ENCODE measurements at places on chromosomes 6 and 20.

DNA sequence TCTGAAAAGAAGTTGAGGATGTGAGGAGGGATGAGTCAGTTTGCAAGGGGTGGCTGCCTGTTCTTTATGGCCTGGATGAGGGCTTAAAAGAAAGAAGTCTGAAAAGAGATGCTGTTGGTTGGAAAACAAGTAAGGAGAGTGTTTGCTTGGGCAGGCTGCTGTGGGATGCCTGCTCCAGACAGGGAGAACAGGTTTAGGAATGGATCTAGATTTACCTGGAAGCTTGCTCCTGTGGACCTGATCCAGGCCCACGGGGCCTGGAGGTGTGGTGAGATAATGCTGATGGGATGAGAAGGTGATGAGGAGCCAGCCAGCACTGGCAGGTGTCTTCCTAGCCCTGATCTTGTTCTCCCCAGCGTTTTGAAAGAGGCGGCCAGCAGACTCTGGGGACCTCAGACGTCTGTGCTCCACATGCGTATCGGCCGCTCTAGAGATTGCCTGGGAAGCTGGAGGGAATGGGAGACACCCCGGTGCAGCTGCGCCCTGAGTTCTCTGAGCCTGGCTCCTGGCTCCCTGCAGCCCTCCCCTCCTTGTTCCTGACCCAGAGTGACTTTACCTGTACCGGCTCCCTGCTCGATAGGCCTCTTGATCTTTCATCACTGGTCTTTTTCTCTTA lies 331.3 kb downstream of the ZFAND3 start:
- peaks cover 9% of the 10 kb centered on the region for H3K36me3 ChIP-seq
- DNase-seq, result no peak
- H3K4me3 ChIP-seq, result no peak overlapping the region

DNA sequence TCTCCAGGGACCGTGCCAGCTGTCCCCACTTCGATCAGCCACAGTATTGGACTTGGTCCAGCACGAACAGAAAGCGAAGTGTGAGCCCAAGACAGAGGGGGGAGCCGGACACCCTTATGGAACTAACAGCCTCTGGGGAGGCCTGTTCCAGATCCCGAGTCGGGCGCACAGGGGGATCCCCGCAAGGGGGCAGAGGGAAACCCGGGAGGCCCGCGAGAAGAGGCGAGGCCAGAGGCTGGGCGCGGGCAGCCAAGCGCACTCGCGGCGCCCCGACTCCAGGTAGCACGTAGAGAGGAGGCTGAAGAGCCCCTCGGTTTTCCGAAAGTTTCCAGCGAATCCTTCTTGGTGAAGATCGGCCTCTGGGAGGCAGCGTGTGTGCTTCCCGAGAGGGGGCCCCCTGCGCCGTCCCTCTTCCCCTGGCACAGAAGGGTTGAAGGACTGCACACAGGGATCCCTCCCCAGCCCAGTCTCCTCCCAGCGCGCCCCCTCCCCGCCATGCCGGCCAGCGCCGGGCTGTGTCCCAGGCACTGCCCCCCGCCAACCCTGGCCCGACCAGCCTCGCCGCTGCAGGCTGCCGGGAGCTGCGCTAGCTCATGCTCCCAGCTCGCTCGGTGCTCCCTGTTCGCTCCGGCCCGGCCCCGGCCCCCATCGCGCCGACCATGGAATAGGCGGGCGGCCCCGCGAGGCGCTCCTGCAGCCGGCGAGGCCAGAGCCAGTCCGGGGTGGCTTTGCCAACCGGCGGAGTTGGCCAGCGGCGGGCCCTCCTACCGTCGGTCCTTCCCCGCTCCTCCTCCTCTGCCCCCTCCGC lies 577 bp upstream of the SLC24A3 start:
- peak overlapping the region; percentile 42 for H3K4me3 ChIP-seq
- peaks cover 40% of the 10 kb centered on the region for H3K27me3 ChIP-seq
- H3K27ac ChIP-seq, result peak overlapping the region; percentile 42
- H3K36me3 ChIP-seq, result no peaks in the 10 kb centered on the region

- H3K4me3 ChIP-seq, result no peak overlapping the region
- no peaks in the 10 kb centered on the region for H3K4me1 ChIP-seq
- no peaks in the 10 kb centered on the region for H3K27me3 ChIP-seq
- no peaks in the 10 kb centered on the region for H3K36me3 ChIP-seq
- DNase-seq, result no peak
Measured at GRCh38 chr6:166616261-166617238, 10.5 kb downstream of the RPS6KA2 start.

DNA sequence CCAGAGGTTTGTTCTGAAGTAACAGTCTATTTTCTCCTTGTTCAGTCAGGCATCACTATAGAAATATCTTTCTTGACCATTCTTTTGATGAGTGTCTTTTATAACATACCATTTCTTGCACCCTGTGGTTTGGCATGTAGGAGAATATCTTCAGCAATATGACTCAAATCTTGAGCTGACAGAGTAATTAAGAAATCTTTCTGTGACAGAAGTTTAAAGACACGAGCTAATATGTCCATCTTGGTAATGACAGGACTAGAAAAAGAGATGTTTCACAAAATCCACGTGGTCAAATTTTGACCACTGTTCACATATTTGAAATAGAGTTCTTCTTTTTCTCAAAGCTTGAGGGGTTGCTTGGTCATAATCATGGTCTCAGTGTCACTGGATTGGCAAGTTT lies 149.9 kb downstream of the MYB start:
- H3K4me3 ChIP-seq, result no peak overlapping the region
- H3K4me1 ChIP-seq, result no peaks in the 10 kb centered on the region
- H3K27me3 ChIP-seq, result no peaks in the 10 kb centered on the region
- DNase-seq, result no peak

DNA sequence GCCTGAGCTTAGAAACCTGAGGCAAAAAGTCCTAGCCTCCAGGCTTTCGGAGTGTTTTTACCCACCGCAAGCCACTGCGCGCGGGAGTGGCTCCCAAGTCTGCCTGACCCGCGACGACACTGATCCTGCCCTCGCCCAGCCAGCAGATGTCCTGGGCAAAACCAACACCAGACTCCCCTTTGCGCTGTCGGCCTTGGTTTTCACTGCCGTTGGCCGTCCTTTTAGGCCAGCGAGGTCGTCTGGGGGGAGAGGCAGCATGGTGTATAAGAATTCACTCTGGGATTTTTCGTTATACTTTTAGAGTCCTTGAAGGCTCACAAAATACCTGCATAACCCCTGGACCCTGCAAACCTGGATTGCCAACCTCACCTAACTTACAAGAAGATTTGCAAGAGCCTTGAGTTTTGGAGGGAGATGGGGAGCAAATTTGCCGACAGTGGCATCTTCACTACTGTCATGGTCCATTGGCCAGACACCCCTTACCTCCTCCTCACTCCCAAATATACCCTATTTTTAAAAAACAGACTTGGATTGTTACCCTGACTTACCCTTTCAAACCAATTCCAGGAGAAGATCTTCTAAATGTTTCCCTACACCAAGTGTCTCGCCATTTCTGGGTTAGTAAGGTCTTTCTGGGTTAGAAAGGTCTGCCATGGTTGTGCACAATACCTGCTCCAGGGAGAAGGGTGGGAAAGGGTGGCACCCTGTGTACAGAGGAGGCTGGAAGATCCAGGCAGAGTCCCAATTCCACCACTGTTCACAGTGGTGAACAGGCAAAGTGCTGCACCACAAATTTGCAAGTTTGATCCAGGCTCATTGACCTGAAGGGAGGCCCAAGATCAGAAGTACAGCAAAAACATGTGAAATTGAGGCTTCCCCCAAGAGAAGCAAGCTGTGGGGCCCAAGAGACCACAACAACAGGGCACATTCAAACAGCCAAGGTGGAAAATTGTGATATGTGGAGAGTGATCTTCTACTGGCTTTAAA lies 4.4 kb downstream of the FOXA2 start:
- no peak overlapping the region for H3K27ac ChIP-seq
- peaks cover 11% of the 10 kb centered on the region for H3K36me3 ChIP-seq
- no peaks in the 10 kb centered on the region for H3K4me1 ChIP-seq
- no peak overlapping the region for H3K4me3 ChIP-seq
- no peak for DNase-seq

GRCh38 chr6:38982470-38982869 lies 66.1 kb upstream of the GLP1R start:
- no peaks in the 10 kb centered on the region for H3K36me3 ChIP-seq
- no peaks in the 10 kb centered on the region for H3K4me1 ChIP-seq

DNA sequence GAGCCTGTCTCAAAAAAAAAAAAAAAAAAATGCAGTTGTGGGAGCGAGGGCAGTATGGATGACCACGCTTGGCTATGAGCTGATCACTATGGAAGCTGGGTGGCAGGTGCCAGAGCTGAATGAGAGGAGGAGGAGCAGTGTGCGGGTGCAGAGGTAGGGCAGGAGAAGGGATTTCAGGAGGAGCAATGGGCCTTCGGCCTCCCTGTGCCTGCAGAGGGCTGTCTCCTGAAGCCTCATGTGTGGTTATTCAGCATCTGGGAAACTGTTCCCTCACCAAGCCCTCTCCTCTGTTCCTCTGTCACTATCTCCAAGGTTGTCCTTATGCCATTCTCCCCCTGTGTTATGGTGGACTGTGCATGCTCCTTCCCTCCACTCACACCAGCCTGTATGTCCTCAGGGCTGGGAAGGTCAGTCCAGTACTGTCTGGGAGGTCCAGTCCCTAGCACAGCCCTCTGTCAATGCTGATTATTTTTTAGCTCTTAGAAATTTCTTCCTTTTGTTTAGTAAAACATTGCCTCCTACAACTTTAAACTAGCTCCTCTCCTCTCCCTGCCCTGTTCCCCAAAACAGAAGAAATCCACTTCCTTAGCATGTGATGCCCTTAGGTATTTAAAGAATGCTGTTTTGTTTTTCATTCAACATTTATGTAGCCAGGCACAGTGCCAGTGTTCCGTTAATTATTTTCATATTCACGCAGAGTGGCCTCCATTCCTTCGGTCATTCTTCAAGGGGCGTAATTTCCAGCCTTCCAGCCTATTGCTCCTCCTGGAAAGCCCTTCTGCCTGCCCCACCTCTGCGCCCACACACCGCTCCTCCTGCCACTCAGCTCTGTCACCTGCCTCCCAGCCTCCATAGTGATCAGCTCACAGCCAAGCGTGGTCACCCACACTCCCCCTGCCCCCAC lies 48.9 kb downstream of the CNBD2 start:
- H3K27me3 ChIP-seq, result no peaks in the 10 kb centered on the region
- H3K4me1 ChIP-seq, result no peaks in the 10 kb centered on the region
- H3K4me3 ChIP-seq, result no peak overlapping the region
- H3K36me3 ChIP-seq, result no peaks in the 10 kb centered on the region

DNA sequence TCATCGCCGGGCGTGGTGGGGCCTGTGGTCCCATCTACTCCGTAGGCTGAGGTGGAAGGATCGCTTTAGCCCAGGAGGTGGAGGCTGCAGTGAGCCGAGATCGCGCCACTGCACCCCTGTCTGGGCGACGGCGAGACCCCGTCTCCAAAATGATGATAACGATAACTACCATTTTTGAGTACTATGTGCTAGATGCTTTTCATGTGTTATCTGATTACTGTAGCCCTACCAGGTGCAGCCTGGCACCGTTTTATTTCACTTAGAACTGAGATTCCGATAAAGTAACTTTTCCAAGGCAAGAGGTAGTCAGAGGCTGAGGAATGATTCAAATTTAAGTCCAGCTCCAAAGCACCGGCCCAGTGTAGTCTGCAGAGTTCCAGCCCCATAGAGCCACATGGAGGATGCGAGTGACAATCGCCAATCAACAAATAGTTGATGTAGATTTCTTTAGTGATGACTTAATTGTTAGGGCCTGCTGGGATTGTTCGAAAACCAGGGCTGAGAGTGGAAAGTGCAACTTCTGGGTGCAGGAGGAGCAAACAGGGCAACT lies 727 bp downstream of the ERMARD start:
- DNase-seq, result peak; percentile 27
- H3K36me3 ChIP-seq, result peaks cover 2% of the 10 kb centered on the region
- H3K27ac ChIP-seq, result peak overlapping the region; percentile 95
- H3K4me1 ChIP-seq, result peaks cover 6% of the 10 kb centered on the region
- H3K4me3 ChIP-seq, result peak overlapping the region; percentile 84

DNA sequence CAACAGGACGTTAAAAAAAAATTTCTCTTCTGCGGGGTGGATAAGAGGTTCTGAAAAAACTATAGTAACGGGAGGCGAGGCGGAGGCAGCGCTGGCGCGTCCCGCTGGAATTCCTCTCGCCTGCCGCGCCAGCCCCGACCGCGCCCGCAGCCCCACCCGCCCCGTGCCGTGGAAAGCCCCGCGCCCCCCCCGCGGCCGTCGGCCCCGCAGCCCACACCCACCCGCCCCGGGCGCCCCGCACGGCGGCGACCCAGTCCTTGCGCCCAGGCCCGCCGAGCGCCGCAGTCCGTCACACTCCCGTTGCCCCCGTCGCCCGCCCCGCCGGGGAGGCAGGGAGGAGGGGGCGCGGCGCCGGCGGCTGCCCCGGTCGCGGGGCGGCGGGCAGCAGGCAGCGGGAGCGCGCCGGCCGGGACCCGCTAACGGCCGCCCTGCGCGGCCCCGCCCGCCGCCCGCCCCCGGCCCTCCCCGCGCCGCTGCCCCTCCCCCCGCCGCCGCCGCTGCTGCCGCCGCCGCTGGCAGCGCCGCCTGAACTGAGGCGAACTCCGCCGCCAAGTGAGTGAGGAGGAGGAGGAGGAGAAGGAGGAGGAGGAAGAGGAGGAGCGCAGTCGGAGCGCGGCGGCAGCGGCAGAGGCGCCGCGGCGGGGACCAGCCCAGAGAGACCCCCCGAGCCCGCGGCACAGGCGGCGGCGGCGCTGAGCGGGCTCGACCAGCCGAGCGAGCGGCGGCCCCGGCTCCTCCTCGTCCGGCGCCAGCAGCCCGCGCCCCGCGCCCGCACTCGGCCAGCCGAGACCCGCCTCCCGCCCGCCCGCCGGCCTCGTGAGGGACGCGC lies at the start of gene QKI:
QKI (plus strand) TSS at position 602 of the 829 bp plus-strand sequence. CDS start 476 bp downstream, outside the sequence.
- H3K4me1 ChIP-seq, result no peaks in the 10 kb centered on the region
- DNase-seq, result peak; percentile 64
- peaks cover 48% of the 10 kb centered on the region for H3K27me3 ChIP-seq
- H3K36me3 ChIP-seq, result no peaks in the 10 kb centered on the region

DNA sequence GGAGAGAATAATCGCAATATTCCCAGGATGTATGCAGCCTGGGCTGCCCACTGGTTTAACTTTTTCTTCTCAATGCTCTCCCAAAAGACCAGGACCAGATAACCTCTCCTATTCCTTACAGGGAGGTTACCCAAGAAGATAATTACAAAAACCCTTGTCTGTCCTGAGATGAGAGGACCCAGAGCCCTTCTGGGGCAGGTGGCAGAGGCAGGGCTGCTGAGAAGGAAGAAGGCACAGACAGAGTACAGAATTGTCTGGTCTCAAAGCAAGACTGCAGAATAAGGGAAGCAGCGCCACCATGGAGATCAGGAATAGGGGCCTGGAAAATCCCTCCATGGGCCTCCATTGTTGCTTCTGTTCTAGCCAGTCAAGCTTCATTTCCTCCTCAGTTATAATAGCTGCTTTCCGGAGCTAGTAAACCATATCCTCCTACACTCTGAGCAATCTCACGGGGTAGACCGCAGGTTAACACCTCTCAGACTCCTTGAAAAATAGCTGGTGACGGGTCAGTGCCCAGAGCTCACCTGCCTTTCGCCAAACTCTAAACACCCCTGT lies 463 bp upstream of the HLA-DMB start:
- peak; percentile 52 for DNase-seq
- no peaks in the 10 kb centered on the region for H3K27me3 ChIP-seq
- no peak overlapping the region for H3K4me3 ChIP-seq
- H3K36me3 ChIP-seq, result no peaks in the 10 kb centered on the region
